DMS79 (cell line): ENCODE measurements at places on chromosomes 5 and 9.

DNA sequence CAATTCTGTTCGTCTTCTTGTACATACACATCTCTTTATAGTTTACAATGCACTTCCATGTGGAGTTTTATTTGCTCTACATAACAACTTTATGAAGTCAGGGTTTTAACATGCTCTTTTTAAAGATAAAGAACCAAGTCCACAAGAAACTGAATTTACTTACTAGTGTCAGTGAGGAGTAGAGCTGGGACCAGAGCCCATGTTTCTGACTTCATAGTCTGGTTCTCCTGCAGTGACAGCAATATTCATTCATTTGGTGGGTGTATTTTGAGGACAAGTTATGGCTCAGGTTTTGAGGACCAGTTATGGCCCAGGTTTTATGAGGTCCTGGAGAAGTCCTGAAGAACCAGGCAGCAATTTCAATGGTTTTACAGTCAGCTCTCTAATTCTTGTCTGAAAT, 481.9 kb upstream of the TNC start:
- DNase-seq: no peak

GRCh38 chr5:921456-922435, 29.1 kb downstream of the TRIP13 start:
- DNase-seq: no peak

- DNase-seq: no peak
Measured at GRCh38 chr5:126857472-126858410, 80.8 kb downstream of the LMNB1 start.

- DNase-seq: no peak
Measured at GRCh38 chr5:179568721-179569120, 18.4 kb downstream of the RUFY1 start.

- DNase-seq: no peak
Measured at GRCh38 chr5:124546643-124547042, 199.8 kb downstream of the ZNF608 start.

DNA sequence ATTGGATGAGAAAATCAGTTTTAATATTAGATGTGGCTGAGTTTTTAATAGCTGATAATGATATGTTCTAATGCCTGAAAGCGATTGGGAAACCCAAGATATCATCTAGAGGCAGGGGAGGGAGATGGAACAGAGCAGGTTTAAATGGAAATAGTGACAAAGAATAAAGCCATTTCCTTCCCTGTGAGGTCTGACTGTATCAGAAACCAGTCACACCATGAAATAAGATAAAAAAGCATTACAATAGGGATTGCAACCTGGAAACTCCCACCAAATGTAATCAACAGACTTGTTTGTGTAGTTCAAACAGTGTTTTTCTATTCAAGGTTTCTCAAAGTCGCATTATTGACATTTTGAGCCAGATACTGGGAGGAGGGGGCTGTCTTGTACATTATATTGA, 110.1 kb upstream of the SMIM23 start:
- DNase-seq: no peak

- DNase-seq: no peak
Measured at GRCh38 chr5:132032196-132032595, 20.7 kb upstream of the ACSL6 start.

- DNase-seq: no peak
Measured at GRCh38 chr9:14348373-14349145, 34.6 kb upstream of the NFIB start.

- DNase-seq: no peak
Measured at GRCh38 chr9:113205861-113206260, 15.2 kb downstream of the FKBP15 start.

GRCh38 chr9:92308893-92309292, 15.4 kb upstream of the IARS1 start:
- DNase-seq: no peak

DNA sequence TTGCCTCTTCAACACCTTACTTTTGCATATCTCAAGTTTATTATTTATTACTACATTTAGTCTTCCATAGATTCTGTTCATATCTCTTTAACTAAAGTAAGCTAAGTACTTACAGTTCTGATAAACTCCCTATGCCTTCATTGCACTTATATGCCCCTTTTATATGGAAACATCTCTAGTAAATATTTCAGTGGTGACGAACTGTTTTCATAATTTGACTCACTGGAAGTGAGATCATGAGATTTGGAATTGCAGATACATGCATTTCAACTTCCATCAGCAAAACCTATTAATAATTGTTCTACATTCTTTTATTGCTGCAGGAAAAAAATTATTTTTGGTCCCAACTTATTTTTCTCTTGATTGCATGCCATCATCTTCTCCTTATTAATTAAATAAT, 263.5 kb downstream of the CD180 start:
- no peak for DNase-seq
